Fibroblast of mammary gland (primary cell): ENCODE measurements at places on chromosomes 2 and 18.

GRCh38 chr2:134705861-134706586 is 12.8 kb downstream of the TMEM163 start:
- no peak for DNase-seq

GRCh38 chr2:2850218-2850755 is 519.2 kb upstream of the MYT1L start:
- DNase-seq: no peak

- DNase-seq: no peak
Measured at GRCh38 chr2:151927501-151928221, 99.4 kb upstream of the ARL5A start.

- peak; percentile 14 for DNase-seq
Measured at GRCh38 chr2:41038408-41038807, 586.5 kb upstream of the SLC8A1 start.

- no peak for DNase-seq
Measured at GRCh38 chr2:104321116-104321795, 532.7 kb upstream of the POU3F3 start.

DNA sequence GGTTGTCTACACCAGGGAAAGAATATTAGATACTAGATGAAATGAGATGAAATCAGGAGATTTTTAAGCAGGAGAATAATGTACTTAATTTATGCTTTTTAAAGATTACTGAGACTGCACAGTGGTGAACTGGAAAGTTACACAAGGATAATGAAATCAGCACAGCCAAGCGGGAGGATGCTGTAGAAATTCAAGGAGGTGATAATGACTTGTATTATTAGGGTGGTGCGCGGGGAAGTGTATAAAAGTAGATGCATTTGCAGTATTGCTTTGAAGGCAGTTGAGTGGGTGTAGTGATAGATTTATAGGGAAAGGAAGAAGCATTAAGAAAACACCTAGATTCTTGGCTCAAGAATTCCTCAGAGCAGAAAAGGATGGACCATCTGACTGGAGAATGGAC is 359.5 kb upstream of the SPHKAP start:
- DNase-seq: no peak

GRCh38 chr2:102286041-102286440 is 25.3 kb upstream of the IL1RL1 start:
- no peak for DNase-seq

- no peak for DNase-seq
Measured at GRCh38 chr2:177714704-177715103, 322.1 kb downstream of the AGPS start.
